ENCODE measurements at places on chromosomes 2 and 18.

GRCh38 chr2:233988581-233988980 lies 61.9 kb upstream of the SPP2 start:
- DNase-seq = no peak

- no peak for DNase-seq
Observed at GRCh38 chr2:234885118-234885517, 66.7 kb upstream of the SH3BP4 start.

- no peak for DNase-seq
Observed at GRCh38 chr2:28633746-28634145, 117.9 kb upstream of the PPP1CB start.

- peak; percentile 28 for DNase-seq
Observed at GRCh38 chr2:137888845-137889244, 75.4 kb upstream of the HNMT start.

GRCh38 chr2:27315122-27315521 lies 6.9 kb upstream of the UCN start:
- DNase-seq = no peak

- no peak for DNase-seq
Observed at GRCh38 chr2:217064234-217065011, 204.6 kb upstream of the TNP1 start.

DNA sequence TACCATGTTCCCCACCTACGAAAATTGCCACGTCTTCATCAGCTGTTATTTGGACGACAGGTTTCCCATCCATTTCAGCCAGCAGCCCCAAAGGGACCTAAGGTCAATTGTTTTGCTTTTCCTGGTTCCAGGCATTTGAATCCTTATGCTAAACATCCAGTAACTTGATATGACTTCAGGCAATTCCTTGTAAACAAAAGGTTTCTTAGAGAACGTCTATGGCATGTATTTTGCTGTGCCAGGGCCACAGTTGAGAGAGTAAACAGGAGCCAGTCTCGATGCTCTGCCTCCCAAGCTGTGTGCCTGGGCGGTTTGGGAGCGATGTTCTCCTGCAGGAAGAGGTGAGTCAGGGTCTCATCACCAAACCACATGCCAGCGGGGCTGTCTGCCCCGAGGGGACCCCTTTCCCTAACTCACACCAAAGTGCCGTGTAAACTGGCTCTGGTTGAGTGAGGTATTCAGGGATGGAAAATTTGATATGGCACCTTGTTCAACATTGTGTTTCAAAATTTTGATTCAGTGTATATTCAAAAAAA lies 12.9 kb upstream of the MC5R start:
- no peak for DNase-seq

DNA sequence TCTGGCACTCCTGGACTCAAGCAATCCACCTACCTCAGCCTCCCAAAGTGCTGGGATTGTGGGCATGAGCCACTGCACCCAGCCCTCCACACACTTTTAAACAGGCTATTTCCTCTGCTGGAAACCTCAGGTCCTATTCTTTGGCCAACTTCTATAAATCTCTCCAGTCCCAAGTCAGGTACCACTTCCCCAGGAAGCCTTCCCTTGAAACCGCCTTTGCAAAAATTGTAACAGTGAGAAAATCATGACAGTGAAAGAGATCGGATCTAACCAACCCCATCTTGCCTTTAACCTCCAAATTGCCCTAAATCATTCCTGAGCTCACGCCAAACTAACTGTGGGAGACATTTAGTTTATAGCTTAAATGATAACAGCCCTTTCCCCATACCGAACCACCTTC lies 67.3 kb upstream of the CABLES1 start:
- no peak for DNase-seq

DNA sequence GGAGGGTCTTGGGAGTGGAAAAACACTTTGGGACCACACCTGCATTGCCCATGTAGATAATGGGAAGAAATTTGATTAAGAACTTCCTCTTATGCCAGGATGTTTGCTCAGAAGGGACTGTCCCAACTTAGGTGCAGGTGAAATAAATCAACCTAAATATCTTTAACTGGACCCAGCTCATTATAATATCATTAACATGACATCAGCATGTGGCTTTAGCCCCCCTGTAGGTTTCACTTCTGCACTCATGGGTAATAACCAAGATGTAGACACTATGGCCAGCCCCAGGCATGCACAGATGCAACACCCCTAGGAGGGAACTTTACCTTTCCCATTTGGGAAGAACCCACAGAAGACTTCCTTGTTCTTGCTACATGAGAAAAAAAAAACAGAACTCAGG lies 227.4 kb upstream of the ZNF804A start:
- DNase-seq = no peak

DNA sequence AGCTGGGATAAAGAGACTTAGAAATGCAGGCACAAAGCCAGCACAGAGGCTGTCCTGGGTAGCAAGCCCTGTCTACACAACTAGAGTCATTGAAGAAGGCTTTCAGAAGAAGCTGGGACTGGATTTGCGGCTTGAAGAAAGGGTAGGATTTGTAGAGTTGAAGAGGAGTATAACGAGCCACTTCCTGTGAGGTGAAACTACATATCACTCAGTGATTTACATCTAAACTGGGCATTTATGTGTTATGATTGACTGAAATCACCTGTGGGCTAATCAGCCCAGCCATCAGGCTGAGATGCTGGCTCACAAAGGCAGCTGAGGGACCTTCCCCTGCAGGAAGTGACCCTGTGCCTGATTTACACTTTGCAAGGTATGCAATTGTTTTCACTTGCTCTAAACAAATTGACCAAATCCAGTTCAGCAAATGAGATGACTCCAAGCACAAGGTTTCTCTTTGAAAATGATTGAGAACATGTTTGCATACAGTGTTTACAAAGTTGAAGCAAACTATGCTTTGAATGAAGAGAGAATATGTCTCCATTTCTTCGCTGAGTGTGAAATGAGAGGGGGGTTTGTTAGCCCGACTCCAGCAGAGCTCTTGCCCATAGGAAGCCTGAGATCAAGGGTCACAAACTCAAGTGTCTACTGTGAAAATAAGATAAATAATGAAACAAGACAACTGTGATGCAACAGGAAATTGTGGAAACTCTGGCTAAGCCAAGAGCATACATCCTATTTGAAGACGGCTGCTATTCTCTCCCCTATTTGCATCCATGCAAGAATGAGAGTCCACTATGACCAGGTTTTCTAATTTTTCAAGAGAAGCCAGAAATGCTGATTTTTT lies 69.3 kb upstream of the HK2 start:
- DNase-seq = peak; percentile 58

GRCh38 chr2:82599021-82599420 lies 1860.1 kb downstream of the SUCLG1 start:
- no peak for DNase-seq

- DNase-seq = no peak
Observed at GRCh38 chr18:986051-986450, 81.4 kb downstream of the ADCYAP1 start.

GRCh38 chr2:176126929-176127773 lies 2.4 kb upstream of the HOXD8 start:
- DNase-seq = peak; percentile 78

DNA sequence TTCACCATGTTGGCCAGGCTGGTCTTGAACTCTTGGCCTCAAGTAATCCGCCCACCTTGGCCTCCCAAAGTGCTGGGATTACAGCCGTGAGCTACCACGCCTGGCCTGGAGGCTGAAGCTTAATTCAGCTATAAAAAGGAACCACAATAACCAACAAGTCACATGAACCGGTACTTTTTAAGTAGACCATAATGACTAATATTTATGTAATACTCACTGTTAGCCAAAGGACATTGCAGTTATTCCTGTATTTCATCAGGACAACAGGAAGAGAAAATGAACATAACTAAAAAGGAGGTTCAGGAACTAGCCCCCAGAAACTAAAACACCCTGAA lies 49.0 kb upstream of the TMEM87B start:
- DNase-seq = peak; percentile 24

- DNase-seq = no peak
Observed at GRCh38 chr2:212520340-212520739, 18.3 kb downstream of the ERBB4 start.

DNA sequence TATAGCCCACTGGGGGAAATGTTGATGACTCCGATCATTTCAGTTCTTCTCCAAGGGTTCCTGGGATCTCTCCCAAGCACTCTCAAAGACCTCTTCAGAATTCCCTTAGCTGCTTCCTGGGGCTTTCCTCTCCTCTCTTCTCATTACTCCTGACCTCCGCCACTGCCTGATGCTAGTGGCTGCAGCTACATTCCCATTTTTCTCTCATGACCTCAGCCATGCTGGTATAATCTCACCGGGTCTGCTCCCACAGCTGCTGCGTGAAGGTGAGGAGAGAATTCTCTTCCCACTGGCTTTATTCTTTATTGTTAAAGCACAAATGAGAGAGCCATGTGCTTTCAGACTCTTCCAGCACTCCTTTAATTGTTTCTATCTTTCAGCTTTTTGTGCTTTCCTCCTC lies 312.0 kb upstream of the ETAA1 start:
- DNase-seq = no peak

DNA sequence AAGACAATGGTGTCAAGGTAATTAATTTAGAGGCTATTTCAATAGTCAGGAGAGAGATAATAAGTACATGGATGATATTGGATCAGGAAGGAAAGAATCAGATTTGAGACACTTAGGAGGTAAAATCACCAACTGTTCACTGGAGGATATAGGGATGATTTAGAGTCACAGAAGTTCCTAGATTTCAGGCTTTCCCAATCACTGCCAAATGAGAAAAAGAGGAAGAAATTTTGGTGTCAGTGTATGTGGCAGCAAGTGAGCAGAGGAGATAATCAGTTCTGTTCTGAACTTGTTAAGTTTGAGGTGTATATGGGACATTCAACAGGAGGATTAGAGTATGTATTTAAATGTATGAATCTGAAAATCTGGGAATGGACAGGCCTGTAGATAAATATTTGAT lies 640.4 kb downstream of the NR4A2 start:
- DNase-seq = no peak

GRCh38 chr2:231597014-231597611 lies 4.4 kb downstream of the TEX44 start:
- DNase-seq = no peak

- no peak for DNase-seq
Observed at GRCh38 chr2:57333221-57333620, 713.4 kb upstream of the VRK2 start.

DNA sequence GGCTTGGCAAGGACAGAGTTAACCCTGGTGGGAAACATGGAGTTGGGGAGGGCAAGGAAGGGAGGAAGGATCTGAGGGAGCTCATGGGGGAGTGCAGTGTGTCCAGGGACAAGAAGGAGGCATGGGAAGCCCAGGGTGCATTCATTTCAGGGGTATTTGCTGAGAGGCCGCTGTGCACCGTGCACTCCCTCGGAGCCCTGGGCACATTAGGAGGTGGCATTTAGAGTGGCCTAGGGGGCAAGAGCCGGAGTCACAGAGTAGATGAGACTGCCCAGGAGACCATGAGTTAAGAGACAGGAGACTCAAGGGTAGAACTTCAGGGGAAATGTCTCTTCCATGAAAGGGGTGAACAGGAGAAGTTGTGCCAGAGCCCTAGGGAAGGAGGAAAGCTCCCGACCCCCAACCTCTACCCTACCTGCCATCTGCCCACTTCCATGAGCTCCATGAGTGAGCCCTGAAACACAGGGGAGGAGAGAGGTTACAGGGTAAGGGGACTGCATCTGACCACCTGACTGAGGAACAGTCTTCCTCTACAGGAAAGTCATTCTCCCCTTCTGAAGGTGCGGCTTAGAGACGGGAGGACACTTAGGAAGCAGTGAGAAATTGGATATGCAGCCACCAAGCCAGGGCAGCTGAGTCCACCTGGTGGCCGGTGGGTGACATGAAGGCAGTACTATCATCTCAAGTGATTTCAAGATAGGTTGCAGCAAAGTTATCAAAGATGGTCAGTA lies 58.5 kb upstream of the COPS8 start:
- peak; percentile 59 for DNase-seq

DNA sequence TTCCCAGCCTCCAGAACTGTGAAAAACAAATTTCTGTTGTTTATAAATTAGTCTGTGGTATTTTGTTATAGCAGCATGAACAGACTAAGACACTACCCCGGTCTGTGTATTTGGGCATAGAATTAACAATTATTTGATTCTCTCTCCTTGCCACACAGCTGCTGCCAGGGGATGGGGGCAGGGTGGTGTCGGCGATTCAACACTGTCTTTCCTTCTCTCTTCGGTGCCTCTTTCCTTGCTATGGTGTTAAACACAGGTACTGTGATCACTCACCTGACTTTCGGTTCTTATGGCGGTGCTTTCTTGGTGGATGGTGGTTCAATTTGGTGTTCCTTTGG lies 50.8 kb upstream of the CTAGE1 start:
- no peak for DNase-seq

- DNase-seq = no peak
Observed at GRCh38 chr2:195363496-195363895, 293.5 kb upstream of the SLC39A10 start.
